ENCODE measurements at places on chromosomes 7 and 10.
A peak's percentile ranks its signal among the peaks of the same experiment; 100 is the strongest.

- no peak for DNase-seq
Observed at GRCh38 chr7:108408296-108408991, 47.8 kb downstream of the NRCAM start.

DNA sequence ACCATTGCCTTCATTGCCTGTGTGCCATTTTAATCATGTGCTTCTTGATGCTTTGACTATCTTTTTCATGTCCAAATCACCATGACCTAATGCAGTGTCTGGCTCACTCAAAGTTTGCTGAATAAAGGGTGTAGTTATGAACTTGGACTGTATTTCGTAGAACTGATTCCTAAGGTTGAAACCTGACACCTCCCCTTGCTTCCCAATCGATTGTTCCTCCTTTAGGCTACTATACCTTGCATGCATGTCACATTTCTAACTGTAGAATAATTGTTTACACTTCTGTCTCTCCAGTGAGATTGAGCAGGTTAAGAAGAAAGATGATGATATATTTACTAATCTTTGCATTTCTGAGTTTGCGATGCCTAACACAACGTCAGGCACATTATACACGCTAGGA is 41.0 kb upstream of the CDK1 start:
- DNase-seq, result no peak

GRCh38 chr7:156903232-156903909 is 10.4 kb upstream of the LMBR1 start:
- DNase-seq, result no peak

- no peak for DNase-seq
Observed at GRCh38 chr7:127897704-127898454, 133.4 kb downstream of the LRRC4 start.

- DNase-seq, result no peak
Observed at GRCh38 chr7:2855386-2855785, 11.3 kb upstream of the GNA12 start.

DNA sequence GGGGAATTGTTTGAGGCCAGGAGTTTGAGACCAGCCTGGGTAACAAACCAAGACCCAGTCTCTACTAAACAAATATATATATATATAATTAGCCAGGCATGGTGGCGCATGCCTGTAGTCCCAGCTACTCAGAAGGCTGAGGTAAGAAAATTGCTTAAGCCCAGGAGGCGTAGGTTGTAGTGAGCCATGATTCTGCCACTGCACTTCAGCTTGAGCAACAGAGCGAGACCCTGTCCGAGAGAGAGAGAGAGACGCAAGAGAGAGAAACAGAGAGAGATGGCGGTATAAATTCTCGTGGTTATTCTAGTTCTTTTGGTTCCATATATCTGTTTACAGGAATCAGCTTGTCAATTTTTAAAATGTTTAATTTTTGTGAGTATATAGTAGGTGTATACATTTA is 94.0 kb downstream of the TBXAS1 start:
- no peak for DNase-seq

GRCh38 chr10:35579116-35579515 is 26.0 kb upstream of the GJD4 start:
- DNase-seq, result no peak

DNA sequence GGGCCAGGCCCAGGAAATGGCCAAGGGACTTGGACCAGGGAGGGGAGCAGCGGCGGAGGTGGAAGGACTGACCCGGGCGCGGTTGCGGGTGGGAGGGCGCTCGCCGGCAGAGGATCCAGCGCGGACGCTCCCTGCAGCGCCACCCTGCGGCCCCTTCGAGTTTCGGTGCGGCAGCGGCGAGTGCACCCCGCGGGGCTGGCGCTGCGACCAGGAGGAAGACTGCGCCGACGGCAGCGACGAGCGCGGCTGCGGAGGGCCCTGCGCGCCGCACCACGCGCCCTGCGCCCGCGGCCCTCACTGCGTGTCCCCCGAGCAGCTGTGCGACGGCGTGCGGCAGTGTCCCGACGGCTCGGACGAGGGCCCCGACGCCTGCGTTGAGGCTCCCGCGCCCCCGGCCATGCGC is 16.8 kb upstream of the ZNF467 start:
- DNase-seq, result peak; percentile 52

GRCh38 chr10:10385831-10386230 is 631.8 kb upstream of the CELF2 start:
- no peak for DNase-seq

- no peak for DNase-seq
Observed at GRCh38 chr7:77327932-77328628, 88.1 kb downstream of the GSAP start.

DNA sequence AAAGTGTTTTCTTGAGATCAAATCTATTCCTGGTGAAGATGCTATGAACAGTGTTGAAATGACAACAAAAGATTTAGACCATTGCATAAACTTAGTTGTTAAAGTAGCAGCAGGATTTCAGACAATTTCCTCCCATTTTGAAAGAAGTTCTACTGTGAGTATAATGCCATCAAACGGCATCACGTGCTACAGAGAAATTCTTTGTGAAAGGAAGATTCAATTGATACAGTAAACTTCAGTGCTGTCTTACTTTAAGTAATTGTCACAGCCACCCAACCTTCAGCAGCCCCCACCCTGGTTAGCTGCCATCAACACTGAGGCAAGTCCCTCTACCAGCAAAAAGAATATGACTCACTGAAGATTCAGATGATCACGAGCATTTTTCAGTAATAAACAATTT is 115.2 kb downstream of the TES start:
- DNase-seq, result no peak

- DNase-seq, result no peak
Observed at GRCh38 chr10:112938808-112939482, 11.1 kb upstream of the TCF7L2 start.

- no peak for DNase-seq
Observed at GRCh38 chr10:85407088-85407487, 959.5 kb downstream of the GRID1 start.

DNA sequence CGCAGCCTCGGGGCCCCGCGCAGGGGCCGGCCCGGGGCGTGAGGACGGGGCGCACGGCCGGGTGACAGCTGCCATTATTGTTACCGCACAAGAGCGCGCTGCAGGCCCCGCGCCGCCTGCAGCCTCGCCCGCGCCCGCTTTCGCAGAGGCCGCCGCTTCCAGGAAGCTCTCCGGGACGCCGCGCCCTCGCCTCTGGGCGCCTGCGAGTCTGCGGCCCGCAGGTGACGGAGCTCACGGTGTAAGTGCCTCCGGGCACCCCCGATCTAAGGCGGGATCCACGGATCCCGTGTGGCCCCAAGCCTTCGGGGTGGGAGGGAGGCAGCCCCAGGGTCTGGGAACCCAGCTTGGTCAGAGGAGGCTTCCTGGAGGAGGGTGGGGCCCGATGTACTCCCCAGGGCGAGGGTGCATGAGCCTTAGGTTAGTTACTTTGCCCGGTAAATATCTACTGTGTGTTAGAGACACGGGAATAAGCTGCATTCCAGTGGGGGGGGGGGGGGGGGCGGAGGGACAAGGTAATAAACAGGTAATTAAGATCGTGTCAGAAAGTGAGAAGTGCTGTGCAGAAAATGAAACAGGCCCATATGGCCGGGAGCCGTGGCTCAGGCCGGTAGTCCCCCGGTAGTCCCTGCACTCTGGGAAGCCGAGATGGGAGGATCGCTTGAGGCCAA is 638 bp downstream of the IQCE start:
- DNase-seq, result no peak

- DNase-seq, result peak; percentile 44
Observed at GRCh38 chr10:30853066-30853465, 178.6 kb downstream of the ZNF438 start.

GRCh38 chr10:93261961-93262610 is 188.4 kb downstream of the CYP26A1 start:
- no peak for DNase-seq

DNA sequence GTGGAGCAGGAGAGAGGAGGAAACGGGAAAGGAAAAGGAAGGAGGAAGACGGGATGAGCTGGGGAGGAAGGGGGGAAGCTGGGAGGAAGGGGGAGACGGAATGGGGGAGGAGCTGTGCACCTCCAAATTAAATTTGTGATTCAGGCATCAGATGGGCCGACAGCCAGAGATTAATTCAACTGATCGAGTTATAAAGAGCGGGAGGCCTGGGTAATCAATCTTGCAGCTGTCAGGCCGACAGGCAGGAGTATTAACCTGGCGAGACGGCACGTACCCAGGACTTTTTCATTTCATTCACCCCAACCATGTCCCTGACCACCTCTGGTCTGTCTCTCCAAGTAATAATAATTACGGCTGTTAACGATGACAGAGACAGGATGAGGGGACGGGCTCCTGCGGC is 26.2 kb downstream of the KAZALD1 start:
- no peak for DNase-seq

GRCh38 chr7:521221-522070 is 1.8 kb upstream of the PDGFA start:
- no peak for DNase-seq

DNA sequence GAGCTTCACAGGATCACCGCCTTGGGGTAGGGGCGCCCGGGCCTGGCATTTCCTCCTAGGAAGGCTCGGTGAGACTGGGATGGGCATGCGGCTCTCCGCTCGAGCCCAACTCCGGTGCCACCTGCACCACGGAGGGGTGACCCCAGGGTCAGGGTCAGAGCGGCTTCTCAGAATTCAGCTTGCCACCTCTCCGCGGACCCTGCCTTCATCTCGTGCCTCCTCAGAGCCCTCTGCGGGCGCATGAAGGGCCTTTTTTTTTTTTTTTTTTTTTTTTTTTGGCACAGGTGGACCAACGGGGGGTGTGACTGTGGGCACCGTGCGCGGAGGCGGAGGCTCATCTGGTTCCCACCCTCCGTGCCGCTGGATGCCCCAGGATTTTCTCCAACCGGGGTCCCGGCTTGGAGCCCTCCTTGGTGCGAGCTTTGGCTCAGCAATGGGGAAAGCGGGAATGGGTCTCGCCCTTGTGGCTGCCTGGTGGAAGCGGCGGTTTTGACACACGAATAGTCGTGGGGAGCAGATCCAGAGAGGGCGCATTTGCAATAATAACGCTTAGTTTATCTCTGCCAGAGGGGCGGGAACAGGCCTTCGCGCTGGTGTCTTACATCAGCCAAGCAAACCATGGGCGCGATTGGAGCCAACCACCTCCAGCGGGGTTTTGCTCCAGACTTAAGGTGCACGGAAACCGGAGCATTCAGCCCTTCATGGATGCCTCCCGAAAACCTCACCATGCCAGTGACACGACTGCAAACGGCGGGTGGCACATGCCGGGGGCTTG is 5.0 kb upstream of the TNRC18 start:
- no peak for DNase-seq

DNA sequence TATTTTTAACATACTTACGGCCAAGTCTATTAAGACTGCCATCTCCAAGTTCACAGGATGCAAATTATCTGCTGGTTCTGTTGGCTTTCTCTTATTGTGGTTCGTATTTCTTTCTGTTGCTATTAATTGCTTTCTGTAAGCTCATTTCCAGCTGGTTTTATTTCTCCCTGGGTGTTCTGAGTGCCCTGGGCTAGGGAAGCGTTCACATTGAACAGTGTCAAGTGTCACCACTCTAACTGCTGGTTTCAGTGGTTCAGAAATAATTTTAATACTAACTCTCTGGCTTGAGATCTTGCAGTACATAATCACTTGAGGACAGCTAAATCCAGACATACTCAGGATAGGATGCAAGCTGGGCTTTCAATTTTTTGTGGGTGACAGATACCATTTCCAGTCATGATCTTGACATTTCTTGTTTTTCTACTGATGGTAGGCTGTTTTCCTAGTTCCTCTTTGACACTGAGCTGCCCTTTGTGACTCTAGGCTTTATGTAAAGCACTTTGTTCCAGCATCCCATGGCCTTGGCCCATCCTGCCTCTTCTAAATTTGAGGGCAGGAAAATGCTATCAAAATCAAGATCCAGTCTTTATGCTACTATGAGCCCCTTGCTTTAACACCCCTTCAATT is 117.6 kb downstream of the SNX13 start:
- DNase-seq, result no peak

DNA sequence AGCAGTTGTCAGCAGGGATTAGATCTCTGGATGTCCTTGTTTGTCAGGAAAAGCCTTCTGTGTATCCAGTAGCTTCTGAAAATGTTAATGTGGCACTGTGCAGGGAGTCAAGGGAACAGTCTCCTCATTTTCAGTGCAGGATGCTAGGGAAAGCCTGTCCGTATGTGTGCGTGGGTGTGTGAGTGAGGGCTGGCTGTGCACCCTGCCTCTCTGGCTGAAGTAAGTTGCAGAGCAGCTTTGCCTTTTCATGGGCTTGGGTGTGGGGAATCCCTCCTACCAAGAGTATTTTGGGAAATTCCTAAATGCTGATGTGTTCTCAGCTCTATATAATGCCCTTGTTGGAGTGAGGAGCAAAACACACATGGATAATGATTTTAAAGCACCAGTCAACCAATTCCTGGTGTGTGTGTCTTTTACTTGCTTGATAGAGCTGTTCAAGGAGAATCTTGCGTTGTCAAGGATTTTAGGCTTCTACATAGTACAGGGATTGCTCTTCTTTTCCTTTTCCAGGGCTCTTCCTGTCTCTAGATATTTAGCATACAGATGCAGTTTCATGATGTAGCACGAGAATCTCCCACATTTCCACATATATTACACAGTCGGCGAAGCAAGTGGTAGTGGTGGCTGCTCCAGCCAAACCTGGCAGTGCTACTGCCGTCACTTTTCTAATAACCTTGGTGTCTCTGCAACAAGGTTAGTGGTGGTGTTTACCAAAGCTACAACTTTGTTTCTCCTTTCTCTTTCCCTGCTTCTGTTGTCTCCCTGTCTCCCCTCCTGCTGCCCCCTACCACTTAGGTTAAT is 92.8 kb downstream of the MCU start:
- DNase-seq, result no peak

- no peak for DNase-seq
Observed at GRCh38 chr10:14623931-14624330, 150.8 kb downstream of the FAM107B start.

GRCh38 chr10:116704926-116705325 is 37.4 kb downstream of the HSPA12A start:
- no peak for DNase-seq

DNA sequence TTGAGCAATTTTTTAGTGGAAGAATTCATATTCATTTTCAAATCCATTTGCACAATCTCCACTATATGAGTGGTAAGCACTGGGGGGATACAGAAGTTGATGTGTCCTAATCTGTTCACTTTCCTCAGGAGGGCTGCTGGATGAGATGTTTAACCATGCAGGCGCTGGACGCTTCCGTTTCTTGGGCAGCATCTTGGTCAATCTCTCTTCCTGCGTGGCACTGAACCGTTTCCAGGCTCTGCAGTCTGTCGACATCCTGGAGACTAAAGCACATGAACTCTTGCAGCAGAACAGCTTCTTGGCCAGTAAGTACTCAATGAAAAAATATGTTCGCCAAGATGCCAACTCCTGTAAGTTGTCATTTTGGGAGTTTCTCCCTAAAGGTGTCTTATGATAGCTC is 179.3 kb downstream of the ABCA13 start:
- peak; percentile 12 for DNase-seq
